ENCODE measurements at places on chromosomes 5 and 9. TPM values are rescaled to one million over a fixed set of nuclear protein-coding genes. Genes with fewer than 3 reads are reported as not detected.

GRCh38 chr9:112075009-112075378 lies 100.1 kb downstream of the SUSD1 start:
- no peak for DNase-seq

DNA sequence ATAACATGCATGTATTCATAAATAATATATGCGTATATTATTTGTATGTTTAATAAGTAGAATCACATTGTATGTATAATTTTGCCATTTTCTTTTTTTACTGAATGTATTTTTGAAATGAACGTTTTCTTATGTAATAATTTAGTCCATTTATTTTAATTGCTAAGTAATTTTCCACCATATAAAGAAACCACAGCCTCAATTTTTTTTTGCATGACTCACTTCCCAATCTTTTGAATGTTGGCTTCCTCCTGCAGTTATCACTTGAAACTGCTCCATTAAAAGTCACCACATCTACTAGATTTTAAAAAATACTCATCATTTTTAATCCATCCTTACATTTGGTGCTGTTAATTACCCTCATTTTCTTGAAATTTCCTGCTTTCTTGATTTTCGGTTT lies 363.3 kb upstream of the MEF2C start:
- no peak for DNase-seq

DNA sequence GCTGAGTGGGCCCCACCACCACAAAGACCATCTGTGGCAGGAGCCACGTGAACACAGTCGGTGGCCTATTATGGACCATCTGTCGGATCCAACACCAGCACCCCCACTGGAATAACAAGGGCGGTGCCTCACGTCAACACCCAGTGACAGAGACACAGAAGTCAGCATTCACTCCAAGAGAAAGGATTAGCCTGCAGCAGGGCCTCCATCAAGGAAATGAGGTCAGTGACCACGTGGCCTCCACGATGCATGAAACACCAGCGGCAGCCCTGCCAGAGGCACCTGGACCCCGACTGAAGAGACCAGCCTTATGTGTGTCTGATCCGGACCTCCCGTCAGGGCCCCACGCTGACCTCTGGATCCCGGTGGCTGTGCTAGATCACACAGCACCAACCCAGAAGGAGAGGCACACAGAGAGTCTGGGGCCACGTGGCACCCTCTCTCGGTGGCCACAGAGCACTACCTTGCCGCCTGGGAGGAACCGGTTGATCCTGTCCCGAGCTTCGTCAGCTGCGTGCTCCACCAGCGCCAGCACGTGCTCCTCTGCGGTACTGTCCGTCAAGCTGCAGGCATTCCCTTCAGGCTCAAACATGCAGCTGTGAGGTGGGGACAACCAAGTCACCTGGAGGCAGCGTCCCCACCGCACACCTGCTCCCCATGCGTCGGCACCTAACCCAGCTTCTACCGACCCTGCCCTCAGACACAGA lies 9.0 kb downstream of the BRD9 start:
- DNase-seq, result no peak

- DNase-seq, result peak; percentile 82
Measured at GRCh38 chr5:24621792-24622191, 23.0 kb downstream of the CDH10 start.

The SNCB gene
- not detected for total RNA-seq

DNA sequence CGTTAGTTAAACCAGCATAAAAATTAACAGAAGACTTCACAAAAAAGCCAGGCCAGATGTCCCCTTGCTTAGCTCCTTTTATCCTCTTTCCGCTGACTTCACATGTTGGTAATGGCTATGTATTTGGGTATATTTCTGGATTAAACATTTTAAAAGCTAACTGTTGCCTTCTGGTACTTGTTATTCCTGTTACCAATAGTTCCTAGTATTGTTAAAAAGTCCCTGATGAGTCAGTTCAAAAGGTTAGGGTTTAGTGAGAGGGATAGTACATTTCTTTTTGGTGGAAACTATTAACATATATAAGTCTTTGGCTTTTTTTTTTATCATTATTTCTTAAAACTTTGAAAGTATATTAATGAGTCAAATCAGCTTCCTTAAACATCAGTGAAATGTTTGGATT lies 103.2 kb upstream of the ELL2 start:
- DNase-seq, result peak; percentile 18

DNA sequence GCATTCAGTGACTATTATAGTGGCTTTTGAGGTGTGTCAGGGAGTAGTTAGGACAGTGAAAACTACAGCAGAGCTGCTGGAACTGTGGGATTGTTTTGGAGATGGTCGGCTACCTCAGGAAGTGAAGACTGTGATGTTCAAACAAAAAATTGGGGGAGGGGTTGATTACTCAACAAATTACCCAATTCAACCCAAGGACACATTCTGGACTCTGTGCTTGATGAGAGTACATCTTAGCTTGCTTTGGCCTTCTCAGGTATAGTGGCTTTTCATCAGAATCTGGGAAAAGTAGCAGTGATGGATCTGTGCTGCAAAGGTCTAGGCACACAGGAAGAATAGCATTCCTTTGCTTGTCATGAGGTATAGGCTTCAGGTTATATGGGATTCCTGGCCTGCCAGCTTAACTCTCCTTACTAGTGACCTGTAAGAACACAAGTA lies 47.0 kb downstream of the SLC44A1 start:
- DNase-seq, result no peak

The CBY3 gene
- total RNA-seq, result not detected
